LHCN-M2 (cell line): ENCODE measurements at places on chromosomes 16 and 17. TPM values are rescaled to one million over a fixed set of nuclear protein-coding genes. Genes with fewer than 3 reads are reported as not detected.
A peak's percentile ranks its signal among the peaks of the same experiment; 100 is the strongest.

- DNase-seq: peak; percentile 92
These were observed at the start of the genes NTHL1 and TSC2 for GRCh38 chr16:2047330-2048115. Gene NTHL1, minus strand, starts transcription at chr16:2047834. Its CDS starts 11 bp downstream, at chr16:2047823. Gene TSC2, plus strand, starts transcription at chr16:2047985. Its CDS starts 631 bp downstream, at chr16:2048616.

- DNase-seq: no peak
These were observed 25.4 kb downstream of the SLC39A11 start for GRCh38 chr17:73067075-73067474.

GRCh38 chr16:89024546-89025060 lies 47.6 kb upstream of the CBFA2T3 start:
- DNase-seq: no peak

GRCh38 chr16:1470481-1471251 lies 4.2 kb downstream of the CLCN7 start:
- DNase-seq: peak; percentile 49

The CCL23 gene
- total RNA-seq: not detected in 2 replicates
